HuH-7.5 (cell line): ENCODE measurements at places on chromosomes 6 and 20.

DNA sequence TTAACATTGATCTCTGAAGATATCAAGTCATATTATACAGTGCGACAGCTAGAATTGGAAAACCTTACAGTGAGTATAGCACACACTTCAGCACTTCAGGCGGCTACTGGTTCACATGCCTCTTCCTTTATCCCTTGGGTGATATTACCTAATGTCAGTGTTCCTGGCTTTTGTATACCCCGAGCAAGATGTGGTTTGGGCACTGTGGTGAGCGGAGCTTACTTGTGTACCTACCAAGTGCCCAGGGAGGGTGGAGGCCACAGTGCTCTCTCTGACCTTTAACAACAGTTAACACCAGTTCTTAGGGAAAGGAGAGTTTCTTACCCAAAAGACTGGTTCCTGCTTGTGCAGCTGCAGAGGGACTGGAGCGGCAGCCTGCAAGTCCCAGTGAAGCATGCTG is 64.4 kb downstream of the PTPN1 start:
- no peak for DNase-seq

DNA sequence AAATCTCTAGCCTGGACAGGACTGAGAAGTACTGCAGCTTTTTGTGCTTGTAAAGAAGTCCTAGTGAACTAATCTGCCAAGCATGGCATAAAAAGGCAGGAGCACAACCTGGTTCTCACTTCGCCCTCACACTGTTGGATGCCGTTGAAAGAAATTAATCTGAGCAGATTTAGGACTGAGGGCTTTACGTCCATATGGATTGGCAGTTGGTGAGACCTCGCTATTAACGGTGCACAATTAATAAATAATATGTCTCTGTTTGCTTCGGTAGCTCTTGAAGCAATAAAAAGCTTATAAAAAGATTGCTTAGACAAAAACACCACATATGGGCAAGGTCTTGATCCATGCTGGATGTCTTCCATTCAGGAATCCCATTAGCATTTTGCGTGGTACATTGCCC is 185.6 kb upstream of the EPHA7 start:
- DNase-seq: no peak

GRCh38 chr20:52565614-52566013 is 374.0 kb upstream of the ZFP64 start:
- no peak for DNase-seq

GRCh38 chr6:16158943-16159557 is 30.2 kb downstream of the MYLIP start:
- DNase-seq: no peak

GRCh38 chr6:170207586-170208181 is 83.2 kb downstream of the DLL1 start:
- no peak for DNase-seq

- DNase-seq: no peak
Observed at GRCh38 chr6:137106183-137106582, 61.4 kb upstream of the IL20RA start.

- DNase-seq: no peak
Observed at GRCh38 chr6:166591961-166592520, 5.6 kb upstream of the RAMACL start.

DNA sequence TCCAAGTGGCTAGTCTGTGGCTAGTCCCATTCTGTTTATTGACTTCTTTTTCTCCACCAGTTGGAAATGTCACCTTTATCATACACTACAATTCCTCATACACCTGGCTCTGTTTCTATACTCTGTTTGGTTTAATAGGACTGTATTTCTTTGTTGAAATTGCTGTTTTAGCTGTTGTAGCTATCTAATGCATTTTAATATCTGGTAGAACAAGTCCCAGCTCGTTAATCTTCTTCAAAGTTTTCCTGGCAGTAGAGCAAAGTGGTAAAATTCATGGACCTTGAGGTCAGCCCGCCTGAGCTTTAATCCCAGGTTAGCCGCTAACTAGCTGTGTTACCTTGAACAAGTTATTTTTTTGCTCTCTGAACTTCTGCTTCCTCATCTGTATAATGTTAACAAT is 9.9 kb upstream of the ASXL1 start:
- DNase-seq: no peak

DNA sequence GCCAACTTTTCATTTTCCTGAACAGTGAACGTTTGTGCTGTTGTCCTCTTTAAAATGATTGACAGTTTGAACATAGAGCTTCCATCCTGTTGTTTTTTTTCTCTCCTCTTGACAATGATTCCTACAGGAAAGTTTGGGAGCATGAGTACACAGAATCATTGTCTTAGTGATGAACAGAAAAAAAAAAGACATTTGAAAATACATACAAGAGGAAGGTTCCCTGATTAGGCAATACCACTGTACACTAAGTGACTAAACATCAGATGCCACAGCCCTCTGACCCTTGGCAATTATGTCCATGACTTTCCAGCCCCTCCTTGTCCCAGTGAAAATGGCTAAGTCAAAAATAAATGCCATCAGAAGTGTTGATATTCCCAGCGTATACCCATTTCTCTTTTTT is 71.5 kb downstream of the RTN4IP1 start:
- no peak for DNase-seq

- no peak for DNase-seq
Observed at GRCh38 chr6:119890470-119890869, 540.9 kb upstream of the MAN1A1 start.

- no peak for DNase-seq
Observed at GRCh38 chr6:22801831-22802230, 232.5 kb downstream of the HDGFL1 start.

GRCh38 chr20:58629215-58629580 is 21.9 kb upstream of the STX16 start:
- DNase-seq: no peak
